Upper lobe of left lung (tissue), 6 donors: ENCODE measurements at places on chromosomes 4 and X.

DNA sequence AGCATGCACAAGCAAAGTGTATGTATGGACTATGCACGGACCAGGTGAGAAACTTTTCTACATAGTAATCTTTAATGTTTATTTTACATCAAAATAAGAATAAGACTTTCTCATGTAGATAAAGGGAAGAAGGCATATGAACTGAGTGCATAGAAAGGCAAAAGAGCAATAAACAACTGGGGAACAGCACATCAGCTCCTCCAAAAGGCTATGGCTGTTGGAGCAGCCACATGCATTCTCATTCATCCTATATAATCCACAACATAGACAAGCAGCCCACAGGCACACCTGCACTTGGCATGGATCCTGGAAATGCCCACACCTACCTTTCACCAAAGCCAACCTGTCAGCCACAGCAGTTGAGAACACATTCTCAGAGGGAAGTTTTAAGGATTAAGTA lies 586.9 kb upstream of the INTU start:
- no peak for DNase-seq

DNA sequence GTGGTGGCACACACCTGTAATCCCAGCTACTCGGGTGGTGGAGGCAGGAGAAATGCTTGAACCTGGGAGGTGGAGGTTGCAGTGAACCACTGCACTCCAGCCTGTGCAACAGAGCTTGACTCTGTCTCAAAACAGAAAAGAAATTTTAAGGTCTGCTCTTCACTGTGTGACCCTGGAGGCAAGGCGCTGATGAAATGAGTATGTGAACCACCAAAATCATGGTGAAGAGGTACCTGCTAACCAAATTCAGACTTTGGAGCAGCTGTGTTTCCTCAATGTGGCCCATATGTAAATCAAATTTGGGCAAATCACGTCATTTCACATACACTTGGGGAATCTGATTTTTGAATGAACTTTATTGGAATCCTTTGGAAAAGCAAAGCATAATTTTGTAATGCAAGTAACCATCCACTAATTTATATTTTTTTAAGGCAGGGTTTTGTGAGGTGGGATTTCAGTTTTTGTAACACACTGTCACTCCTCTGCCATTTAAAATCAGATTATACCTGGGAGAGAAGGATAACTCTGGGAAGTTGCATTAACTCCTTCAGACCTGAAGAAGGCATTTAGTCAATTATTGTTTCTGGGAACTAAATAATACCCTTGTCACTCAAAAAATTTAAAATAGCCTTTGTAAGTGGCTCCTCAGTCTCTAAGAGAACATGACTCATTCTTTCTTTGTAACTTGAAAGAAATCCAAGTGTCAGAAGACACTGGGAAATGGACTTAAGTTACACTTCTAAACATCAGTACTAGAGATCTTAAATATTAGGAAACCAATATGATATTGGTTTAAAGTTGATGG lies 24.0 kb downstream of the DOCK11 start:
- DNase-seq, result no peak

- DNase-seq, result no peak
These were observed 1263.6 kb downstream of the C4orf33 start for GRCh38 chr4:130359542-130359941.

DNA sequence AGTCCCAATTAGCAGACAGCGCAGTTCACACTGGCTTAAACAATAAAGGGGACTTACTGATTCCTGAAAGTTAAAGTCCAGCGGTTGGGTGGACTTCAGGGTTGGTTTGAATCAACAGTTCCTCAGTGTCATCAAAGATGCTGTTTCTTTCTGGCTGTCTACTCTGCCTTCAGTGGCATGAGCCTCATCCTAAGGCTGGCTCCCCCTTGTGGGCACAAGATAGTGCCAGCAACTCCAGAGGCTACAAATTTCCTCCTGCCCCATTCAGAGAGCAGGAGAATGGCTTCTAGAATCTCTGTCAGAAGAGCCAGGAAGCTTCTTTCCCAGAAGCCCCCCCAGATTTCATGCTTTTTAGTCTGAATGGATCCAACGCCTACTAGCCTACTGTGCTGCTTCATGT lies 82.4 kb upstream of the MTM1 start:
- DNase-seq, result no peak

DNA sequence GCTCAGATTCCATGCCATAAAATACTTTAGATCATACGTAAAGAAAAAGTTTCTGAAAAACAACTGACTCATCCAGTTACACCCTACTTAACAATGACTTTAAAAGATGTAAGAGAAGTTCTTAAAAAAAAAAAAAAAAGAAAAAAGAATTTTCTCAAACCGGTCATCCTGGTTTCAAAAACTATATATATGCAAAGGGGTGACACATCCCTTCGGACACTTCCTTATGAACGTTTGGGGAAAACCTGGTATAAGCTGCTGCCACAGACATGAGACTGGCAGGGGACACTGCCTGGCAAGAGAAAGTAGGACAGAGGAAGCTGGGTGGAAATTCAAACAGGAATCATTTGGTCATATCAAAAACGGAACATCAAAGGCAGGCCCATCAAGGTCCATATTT lies 81.2 kb upstream of the PRSS48 start:
- DNase-seq, result no peak

GRCh38 chr4:87855559-87855958 lies 22.8 kb downstream of the MEPE start:
- no peak for DNase-seq

DNA sequence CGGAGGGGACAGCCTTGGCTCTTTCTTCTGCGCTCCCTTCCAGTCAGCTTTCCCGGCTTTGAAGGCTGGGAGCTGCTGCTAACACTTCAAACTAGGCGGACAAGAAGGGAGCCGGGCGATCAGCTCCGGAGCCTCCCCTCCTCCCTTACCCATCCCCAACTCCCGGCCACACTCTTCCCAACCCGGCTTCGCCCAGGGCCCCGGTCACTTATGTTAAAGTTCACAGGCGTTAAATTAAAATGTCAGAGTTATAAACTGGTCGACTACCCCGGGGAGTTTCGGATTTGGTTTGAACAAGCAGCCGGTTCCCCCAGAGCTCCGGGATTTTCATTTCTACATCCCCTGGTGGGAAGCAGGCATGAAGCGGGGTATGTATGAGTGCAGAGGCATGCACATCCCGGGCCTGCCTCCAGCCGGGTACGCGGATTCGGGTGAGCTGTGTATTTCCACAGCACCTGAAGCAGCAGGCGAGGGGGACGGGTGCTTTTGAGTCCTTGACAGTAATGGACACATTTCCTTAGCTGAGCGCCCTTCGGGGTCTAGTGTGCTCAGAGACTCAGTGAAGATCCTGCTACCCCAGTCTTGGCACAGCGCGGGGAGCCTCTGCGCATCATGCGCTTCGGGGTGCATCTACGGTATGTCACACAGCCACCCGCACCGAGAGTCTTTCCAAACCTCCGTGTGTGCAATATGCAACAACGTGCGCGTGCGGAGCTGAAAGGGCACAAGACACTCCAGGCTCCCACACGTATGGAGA lies 880 bp downstream of the UNC5C start:
- no peak for DNase-seq

DNA sequence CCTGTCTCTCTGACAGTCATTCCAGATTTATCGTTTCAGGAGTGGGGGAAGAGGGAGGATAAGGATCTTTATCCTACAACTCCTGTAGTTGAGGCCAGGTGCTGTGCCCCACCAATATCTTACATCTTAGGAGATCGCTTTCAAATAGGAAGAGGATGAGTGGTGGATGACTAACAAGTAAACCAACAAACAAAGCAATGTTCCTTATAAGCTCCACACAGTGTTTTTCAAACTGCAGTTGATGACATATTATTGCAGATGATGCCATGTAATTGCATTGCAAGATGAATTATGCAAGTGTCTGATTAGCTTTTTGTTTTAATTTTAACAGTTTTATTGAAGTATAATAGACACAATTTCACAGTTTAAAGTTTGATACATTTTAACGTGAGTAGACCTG lies 35.8 kb upstream of the TMEM164 start:
- no peak for DNase-seq

DNA sequence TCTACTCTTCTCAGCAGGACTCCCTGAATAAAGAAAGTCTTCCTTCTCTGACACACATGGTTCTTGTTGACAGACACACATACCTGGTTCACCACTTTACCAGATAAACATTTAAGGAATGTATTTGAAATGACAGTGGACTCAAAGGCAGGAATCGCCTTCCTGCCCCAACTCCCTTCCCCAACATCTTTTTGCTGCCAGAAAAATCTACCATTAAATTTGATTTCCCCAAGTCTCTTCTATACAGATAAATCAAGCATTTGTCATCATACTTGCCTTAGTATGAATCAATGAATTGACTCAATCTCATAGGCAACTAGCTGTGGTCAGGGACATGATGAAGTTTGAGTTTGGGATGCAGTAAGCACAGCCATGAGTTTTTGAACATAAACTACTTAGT lies 23.3 kb upstream of the ANXA5 start:
- no peak for DNase-seq

DNA sequence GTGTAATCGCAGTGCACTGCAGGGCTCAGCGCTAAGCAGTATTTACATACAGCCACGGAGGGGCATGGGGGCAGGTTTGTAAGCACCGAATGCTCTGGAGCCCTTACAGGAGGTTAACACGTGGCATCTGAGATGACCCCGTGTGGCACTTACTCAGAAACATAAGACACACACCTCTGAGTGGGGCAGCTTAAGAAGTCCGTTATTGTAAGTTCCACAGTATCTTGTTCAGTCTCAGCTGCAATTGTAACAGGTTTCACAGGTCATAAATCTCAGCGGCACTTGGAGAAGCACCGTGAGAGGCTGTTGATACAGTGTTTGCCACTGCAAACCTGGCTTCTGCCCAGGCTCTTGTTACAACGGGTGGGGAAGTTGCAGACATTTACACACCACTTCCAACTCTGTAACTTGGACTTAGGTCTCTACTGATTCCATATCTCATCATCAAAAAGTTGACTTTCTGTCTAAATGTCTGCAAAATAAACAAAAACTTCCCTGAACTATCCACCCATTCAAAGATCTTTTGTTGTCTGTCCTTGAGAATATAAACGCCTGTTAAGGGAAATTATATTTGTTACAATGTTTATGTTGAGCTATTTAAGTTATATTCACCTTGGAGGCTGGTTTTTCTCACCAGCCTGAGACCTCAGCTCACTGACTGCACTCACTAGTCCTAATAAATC lies 10.3 kb downstream of the CPLX1 start:
- no peak for DNase-seq

- DNase-seq, result no peak
These were observed 101.5 kb downstream of the DHX15 start for GRCh38 chr4:24482871-24483270.

DNA sequence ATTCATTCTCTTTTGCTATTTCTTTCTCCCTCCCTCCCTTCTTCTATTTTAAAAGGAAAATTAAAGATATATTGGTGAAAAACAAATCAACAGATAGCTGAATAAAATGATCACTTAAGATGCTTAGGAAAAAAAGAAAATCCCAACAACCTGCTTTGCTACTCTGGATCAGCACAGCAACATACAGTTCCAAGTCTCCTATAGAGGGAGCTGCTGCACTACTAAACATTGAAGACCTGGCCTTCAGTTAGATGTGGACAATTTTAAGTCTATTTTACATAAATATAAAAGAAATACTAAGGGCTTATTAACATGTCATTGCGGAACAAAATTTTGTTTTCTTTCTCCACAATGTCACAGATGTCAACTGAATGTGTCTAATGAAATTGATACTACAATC lies 226.4 kb downstream of the MAGEB5 start:
- no peak for DNase-seq

- no peak for DNase-seq
These were observed 2.7 kb upstream of the ITM2A start for GRCh38 chrX:79369871-79370270.

DNA sequence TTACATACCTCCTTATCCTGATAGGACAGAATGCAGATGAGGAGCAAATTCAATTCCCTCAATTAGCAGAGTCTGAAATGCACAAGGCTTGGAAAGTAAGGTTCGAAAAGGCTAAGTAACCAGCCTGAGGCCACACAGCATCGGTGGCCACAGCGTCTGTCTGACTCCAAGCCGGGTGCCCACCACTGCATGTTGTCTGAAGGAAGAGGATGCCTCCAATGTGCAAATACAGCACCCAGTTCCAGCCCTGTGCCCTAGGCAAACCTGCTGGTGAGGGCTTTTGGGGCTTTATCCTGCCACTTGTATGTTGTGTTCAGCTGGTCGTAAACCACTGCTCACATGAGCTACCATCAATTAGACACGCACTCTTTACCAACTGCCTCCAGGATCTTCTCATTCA lies 48.6 kb upstream of the PPP2R2C start:
- DNase-seq, result no peak

DNA sequence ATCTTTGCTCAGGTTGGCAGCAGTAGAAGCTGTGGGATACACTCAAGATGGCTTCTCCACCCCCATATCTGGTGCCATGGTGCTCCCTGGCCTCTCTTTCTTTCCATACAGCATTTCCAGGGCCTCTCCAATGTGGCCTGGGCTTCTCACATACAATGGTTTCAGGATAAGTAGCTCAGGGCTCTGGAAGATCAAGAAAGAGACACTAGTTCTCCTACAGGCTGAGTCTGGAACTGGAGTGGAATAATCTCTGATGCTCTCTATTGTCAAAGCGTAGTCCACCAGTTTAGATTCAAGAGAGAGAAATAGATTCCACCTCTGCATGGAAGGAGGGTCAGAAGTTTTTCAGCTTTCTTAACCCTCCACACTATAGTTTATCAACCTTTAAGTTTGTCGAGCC lies 138.2 kb upstream of the AADAT start:
- no peak for DNase-seq

GRCh38 chr4:26218677-26219605 lies 101.9 kb upstream of the RBPJ start:
- no peak for DNase-seq

DNA sequence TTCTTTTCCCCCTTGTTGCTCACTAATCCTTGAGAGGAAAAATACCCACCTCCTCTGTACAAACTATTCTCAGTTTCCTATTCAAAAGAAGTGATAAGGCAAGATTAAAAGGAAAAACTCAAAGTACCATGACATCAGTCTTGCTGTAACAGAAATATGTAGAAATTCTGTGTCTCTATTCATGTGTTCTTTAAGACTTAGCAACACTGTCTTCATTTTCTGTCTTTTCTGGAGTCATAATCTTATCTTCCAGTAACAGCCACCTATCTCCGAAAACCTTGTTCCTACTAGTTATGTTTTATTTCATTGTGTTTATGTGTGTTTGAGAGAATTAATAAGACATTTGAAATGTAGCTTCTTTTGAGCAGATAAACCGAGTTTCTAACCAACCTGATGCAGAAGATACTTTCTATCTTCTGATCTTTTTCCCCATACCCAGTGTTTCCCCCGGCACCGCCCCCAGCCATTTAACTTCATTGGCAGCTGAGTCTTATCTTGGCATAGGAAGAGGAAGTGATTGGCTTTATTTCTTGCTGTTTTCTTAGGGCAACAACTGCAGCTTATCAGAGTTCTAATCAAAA lies 8.0 kb downstream of the FAM241A start:
- no peak for DNase-seq

- DNase-seq, result no peak
These were observed 69.0 kb downstream of the GLRA2 start for GRCh38 chrX:14598330-14598729.

- DNase-seq, result no peak
These were observed 19.9 kb downstream of the ARSJ start for GRCh38 chr4:113959539-113959937.

- peak; percentile 88 for DNase-seq
These were observed 344.3 kb upstream of the KLF3 start for GRCh38 chr4:38319456-38320342.

- no peak for DNase-seq
These were observed 85.2 kb upstream of the STS start for GRCh38 chrX:7062276-7062675.
